ENCODE measurements at places on chromosomes 11 and 22.

DNA sequence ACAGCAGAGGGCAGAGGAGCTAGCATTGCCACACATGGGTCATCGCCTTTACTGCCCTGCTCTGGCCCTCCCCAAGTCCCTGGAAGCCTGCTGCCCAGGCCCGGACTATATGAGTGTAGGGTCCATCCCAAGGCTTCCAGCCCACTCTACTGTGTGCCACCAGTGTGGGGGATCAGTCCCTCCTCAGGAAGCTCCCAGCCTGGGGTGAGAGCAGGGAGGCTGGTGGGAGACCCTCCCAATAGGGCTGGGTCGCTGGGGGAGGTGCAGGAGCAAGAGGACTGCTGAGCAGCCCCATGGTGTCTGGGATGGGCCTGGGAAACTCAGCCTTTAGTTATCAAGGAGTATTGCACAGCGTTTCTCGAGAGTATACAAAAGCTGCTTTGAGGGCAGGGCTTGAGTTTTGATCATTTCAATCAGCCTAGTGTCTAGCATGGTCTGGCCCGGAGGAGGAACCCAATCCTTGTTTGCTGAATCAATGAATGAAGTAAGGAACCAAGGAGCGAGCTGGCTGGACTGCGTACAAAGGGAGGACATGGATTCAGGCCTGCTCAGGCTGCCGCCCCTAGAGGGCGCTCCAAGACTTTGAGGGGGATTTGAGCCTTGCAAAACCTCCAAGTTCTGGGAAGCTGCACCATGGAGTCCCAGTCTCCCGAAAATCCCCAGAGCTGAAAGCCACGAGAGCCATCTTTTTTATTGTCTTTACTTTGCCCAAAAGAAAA is 89.0 kb upstream of the PARVA start:
- DNase-seq: peak; percentile 95

- no peak for DNase-seq
These were observed 78.4 kb downstream of the C22orf31 start for GRCh38 chr22:28983190-28983589.

GRCh38 chr11:111011275-111011594 is 234.3 kb upstream of the POU2AF2 start:
- no peak for DNase-seq

GRCh38 chr22:45972091-45972888 is 4.7 kb downstream of the WNT7B start:
- DNase-seq: no peak

- DNase-seq: no peak
These were observed 333.2 kb downstream of the CASP12 start for GRCh38 chr11:104564921-104565582.

DNA sequence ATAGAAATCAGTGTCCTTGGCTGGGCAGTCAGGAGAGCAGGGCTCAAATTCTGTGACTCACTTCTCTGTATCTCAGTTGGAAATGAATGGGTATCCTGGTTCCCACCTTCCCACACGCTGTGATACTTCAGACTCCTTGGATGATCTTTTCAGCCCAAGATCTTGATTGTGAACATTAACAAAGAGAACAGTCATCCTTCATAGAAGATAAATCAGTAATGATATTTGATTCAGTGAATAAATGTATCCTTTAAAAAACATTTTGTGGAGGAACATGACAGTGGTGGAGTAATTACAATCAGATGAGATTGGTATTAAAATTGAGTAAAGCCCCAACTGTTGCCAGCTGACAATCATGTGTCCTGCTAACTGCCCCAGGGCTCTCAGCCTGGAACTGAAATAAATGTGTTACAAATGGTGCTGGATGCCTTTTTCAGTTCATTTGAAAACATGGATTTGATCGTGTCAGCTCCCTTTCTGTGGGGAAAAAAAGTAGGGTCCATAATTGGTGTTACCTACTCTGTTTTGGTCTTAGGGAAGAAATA is 72.9 kb upstream of the OR5AN1 start:
- DNase-seq: no peak

DNA sequence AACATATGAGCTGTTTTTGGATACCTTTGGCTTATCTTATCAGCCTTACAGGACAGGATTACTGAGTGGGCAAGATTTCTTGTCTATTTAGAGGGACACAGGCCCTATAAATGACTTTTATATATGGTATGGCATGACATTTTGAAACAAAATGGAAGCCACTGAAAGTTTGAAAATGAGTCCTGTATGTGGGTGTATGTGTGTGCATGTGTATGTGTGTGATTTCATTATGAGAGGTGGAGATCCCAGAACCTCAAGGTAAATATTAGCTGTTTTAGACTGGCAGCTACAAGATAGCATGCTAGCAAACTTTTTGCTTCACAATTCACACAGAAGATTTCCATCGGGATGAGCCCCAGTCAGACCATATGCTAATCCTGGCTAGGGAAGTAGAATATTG is 970.5 kb upstream of the CCDC90B start:
- DNase-seq: no peak

DNA sequence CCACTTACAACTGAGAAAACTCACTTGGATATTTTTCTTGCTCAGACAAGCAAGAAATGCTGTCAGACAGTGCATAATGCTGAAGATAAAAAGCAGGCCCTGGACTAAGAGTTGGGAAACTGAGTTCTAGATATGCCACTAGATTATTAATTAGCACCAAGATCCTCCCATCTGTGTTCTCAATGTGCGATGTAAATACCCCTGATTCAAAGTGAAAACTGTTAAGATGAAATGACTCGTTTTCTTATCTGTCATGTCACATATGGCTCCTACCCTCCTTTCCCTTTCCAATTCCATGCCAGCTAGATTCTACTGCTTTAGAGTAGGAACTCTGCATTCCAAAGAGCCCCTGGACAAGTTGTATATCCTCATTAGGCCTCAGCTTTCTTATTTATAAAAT is 88.9 kb upstream of the CLNS1A start:
- no peak for DNase-seq

GRCh38 chr22:35914665-35915476 is 113.8 kb downstream of the RBFOX2 start:
- peak; percentile 51 for DNase-seq

DNA sequence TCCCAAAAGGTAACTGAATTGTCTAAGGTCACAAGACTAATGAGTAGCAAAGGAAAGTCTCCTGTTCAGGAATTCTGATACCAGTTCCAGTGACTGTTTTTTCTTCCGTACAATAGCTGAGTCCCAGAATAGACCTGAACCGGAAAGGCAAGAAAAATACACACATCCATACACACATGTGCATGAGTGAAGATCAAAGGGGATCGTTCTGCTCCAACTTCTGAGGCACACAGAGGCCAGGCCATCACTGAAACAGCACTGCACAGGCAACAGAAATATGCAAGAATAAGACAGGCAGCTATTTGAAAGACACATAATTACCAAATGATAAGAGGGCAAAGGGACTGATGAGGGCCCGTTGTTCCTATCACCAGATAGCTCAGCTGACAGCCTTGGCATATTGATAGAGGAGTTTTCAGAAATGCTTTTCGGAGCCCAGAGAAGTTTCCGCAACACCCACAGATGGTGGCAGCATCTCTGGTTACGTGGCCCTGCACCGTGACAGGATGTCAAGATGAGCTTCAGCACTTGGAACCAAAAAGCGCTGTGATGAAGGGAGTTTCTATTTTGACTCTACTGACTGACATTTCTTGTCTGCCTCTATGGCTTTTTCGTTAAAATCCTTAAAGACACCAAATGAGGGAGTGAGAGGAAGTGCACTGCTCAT is 280.6 kb downstream of the LARGE1 start:
- DNase-seq: no peak

GRCh38 chr22:38842512-38843200 is 1.2 kb downstream of the NPTXR start:
- no peak for DNase-seq

GRCh38 chr22:30129636-30130035 is 49.4 kb downstream of the HORMAD2 start:
- DNase-seq: no peak

DNA sequence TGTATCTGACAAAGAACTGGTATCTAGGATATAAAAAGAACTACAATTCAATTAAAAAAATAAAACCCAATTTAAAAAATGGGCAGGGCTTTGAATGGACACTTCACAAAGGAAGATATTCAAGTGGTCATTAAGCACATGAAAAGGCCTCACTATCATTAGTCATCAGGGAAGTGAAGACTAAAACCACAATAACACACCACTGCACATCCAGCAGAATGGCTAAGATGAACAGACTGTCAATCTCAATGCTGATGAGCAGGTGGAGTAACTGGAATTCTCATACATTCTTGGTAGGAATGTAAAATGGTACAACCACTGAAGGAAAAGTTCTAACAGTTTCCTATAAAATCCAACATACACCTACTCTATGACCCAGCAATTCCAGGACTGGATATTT is 8.9 kb downstream of the HPS4 start:
- DNase-seq: no peak

DNA sequence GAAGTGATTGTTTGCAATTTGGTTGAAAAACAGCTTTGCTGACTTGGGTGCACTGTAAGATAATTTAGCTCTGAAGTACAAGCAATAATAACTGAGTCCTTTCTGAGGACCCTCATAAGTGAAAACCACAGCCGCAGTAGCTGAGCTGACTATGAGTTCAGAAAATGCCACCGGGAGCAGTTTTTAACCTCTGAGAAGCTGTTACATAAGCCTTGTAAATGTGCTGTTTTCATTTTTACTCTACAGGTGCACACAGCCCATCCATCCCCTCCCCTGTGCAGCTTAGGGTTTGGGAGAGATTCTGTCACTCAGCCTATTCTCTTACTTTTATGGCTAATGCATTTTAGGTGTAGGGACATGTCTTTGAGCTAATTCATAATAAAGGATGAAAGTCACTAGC is 255.5 kb upstream of the C11orf87 start:
- DNase-seq: no peak

- DNase-seq: no peak
These were observed 27.2 kb downstream of the TTC12 start for GRCh38 chr11:113341388-113342165.

- no peak for DNase-seq
These were observed 466.3 kb downstream of the GUCY1A2 start for GRCh38 chr11:106551744-106552673.

- no peak for DNase-seq
These were observed 4.4 kb downstream of the ALX4 start for GRCh38 chr11:44305470-44306051.

DNA sequence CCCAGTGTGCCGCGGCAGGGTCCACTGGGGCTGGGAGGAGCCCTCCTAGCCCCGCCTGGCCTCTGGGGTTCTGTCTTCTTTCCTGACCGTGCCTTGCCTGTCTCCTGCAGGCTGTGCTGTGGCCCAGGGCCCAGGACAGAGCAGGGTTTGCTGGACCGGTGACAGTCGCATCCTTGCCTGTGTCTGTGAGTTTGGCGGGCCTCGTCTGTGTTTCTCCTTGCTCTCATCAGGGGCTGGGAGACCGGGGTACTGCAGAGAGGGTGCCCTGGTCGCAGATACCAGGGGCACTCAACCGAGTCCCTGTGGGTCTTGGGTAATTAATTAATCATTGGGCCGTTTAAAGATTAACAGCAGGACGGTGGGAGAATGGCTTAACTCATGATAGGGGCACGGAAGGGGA is 29.9 kb downstream of the RPL3 start:
- DNase-seq: no peak

GRCh38 chr11:124536520-124536919 is 6.9 kb downstream of the OR8B12 start:
- peak; percentile 59 for DNase-seq

DNA sequence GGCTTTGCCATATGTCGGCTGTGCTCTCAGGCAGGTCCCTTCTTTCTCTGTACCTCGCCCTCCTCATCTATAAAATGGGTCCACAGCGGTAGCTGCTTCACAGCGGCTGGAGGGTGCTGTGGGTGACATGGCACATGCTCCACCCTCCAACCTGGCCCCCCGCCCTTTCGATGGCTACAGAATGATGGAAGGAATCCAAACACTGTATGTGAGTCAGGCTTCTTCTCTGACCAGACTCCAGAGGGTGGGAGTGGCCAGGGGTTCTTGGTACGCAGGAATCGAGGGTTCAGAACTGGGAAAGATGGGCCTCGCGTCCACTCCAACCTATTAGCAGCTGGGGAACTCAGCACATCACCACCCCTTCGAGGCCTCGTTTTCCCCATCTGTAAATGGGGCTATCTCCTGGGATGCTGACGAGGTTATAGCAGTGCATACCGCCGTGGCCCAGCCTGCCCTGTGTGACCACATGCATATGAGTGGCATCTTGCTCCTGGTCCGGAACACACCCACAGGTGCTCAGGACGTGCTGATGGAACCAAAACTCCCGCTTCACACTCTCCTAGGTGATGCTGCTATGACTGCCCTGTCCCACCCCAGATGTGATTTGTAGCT is 26.4 kb downstream of the MN1 start:
- no peak for DNase-seq

- peak; percentile 93 for DNase-seq
These were observed 7.4 kb downstream of the NDUFV1 start for GRCh38 chr11:67613960-67614715.

DNA sequence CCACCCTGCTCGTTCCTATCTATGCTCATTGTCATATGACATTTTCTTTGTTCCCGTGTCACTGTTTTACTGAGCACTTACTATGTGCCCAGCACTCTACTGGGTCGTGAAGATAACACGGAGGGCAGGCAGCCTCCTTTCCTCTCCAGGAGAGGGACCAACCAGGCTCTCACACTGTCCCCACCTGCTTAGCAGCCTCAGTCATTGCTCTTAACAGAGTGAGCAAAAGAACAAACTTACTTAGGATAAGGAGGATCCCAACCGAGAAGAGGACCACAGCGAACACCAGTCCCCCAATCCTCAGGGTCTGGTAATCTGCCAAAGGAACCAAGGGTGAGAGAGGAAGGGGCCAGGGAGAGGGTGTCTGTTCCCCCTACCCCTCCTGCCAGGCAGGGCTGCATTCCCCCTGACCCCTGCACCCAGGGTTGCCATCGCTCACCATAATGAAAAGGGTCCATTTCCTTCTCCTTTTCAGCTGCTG is 17.0 kb upstream of the FXYD2 start:
- no peak for DNase-seq

GRCh38 chr11:58867556-58867955 is 23.1 kb upstream of the GLYATL2 start:
- DNase-seq: no peak

- DNase-seq: no peak
These were observed 382 bp downstream of the C11orf54 start for GRCh38 chr11:93741882-93742226.

DNA sequence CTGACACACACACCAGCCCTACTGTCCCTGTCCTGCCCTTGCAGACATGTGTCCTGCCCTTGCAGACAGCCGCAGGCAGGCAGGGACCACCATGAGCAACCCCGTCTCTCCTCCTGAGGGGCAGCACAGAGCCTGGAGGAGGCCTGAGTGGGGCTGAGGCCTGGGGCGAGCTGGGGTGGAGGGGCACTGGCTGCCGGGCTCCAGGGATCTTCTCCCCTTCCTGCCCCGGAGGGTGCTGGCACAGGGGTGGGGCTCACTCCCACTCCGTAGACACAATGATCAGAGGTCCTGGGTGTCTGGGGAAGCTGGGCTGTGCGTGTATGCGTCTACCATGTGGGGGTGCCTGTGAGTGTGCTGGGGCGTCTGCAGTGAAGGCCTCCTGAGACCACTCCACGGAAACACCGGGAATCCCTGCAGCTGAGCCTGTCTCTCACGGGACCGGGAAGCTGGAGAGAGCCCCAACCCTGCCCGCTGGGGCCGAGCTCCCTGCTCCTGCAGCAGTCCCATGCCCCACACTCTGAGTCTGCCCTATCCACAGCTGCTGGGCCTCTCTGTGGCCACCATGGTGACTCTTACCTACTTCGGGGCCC is 588 bp downstream of the TSPAN32 start:
- DNase-seq: no peak

GRCh38 chr22:22410121-22410520 is 98.4 kb downstream of the ZNF280B start:
- no peak for DNase-seq

GRCh38 chr22:17774206-17774925 is at the start of gene BID:
Gene BID, minus strand, starts transcription at chr22:17774469. Its CDS starts 24,353 bp downstream, at chr22:17750116.
- DNase-seq: no peak

GRCh38 chr11:96278039-96278897 is 64.7 kb downstream of the MAML2 start:
- DNase-seq: no peak

Measured in H1 (cell line).